Ovary (tissue), 10 donors: ENCODE measurements at places on chromosomes 13 and 19.

DNA sequence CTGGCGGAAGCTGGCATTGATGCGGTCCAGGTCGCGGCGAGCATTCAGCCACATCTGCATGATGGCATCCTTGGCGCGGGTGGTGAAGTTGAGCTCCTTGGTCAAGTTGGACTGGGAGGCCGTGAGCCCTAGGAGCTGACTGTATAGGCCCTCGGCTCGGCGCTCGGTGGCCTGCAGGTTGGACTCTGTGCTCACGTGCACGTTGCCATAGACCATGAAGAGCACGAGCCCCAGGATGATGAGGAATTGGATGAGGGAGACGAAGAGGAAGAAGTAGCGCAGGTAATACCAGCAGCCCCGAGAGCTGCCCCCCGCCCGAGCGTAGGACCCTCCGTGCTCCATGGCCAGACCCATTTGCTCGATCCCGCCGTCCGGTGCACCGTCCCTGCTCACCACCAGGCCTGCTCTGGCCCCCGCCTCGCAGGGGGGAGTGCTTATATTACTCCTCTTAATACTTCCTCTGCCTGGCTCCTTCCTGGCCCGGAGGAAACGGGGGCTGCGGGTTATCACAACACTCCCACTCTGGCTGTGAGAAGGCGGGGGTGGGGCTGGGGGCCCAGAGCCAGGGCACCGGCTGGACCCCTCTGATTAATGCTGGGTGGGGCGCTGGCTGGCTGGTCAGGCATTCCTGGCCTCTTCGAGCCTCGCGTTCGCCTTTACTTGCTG, at the start of gene PLVAP:
TSS of gene PLVAP (minus strand) at position 408 of the 666 bp plus-strand sequence. CDS start at position 354, 54 bp downstream.
- no peak for DNase-seq

GRCh38 chr19:48819366-48819816, 8.6 kb upstream of the BCAT2 start:
- peak; percentile 91 for DNase-seq

GRCh38 chr13:50159607-50160006, 144.4 kb downstream of the KCNRG start:
- no peak for DNase-seq

GRCh38 chr13:29589967-29590366, 5.5 kb downstream of the SLC7A1 start:
- DNase-seq = no peak

DNA sequence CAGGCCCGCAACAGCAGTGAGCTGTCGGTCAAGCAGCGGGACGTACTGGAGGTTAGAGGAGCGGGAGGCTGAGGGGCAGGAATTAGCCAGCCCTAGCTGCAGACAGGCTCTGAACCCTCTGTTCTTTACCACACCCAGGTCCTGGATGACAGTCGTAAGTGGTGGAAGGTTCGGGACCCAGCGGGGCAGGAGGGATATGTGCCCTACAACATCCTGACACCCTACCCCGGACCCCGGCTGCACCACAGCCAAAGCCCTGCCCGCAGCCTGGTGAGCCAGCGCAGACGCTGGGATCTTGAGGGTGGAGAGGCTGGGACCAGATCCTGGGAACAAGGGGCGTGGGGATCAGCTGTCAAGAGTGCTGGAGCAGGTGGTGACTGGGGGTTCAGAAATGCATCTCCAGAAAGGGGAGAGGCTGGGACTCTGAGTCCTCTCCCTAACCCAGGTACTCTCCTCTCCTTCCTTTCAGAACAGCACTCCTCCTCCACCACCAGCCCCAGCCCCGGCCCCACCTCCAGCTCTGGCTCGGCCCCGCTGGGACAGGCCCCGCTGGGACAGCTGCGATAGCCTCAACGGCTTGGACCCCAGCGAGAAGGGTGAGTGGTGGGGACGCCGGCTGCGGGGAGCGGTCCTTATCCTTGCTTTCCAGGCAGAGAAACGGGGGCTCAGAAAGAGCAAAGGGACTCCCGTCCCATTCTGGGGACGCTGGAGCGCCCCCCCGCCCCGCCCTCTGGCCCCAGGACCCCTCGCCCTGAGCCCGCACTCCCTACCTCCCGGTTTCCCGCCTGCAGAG, 10.4 kb downstream of the EPS8L1 start:
- no peak for DNase-seq

- DNase-seq = no peak
Measured at GRCh38 chr13:24118576-24118975, 41.9 kb upstream of the SPATA13 start.

DNA sequence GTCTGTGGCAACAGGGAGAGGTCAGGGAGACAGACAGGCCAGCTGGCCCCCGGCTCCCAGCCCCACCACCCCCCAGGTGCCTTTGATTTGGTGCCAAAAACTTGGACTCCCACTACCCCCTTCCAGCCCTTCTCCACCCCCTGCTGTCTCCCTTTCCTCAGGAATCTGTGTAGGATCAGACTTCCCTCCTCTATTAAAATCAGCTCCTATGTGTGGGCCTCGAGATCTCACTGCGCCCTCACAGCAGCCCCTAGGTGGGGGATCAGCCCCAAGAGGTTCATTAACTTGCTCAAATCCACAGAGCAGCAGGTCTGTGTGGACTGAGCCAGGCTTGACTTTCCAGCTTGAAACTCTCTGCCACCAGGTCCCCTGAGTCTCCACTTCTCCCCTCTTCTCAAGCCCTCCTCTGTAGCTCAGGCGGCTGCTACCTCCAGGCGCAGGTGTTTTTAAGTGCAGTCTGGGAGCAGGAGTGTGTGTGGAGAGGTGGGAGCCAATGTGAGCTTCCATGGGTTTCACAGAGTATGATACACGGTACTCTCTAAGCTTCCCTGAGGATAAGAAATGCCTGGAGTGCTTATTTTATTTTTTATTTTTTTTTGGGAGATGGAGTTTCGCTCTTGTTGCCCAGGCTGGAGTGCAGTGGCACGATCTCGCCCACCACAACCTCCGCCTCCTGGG, 1.7 kb downstream of the GAPDHS start:
- no peak for DNase-seq

GRCh38 chr19:13094771-13095392, 7.8 kb downstream of the LYL1 start:
- no peak for DNase-seq

DNA sequence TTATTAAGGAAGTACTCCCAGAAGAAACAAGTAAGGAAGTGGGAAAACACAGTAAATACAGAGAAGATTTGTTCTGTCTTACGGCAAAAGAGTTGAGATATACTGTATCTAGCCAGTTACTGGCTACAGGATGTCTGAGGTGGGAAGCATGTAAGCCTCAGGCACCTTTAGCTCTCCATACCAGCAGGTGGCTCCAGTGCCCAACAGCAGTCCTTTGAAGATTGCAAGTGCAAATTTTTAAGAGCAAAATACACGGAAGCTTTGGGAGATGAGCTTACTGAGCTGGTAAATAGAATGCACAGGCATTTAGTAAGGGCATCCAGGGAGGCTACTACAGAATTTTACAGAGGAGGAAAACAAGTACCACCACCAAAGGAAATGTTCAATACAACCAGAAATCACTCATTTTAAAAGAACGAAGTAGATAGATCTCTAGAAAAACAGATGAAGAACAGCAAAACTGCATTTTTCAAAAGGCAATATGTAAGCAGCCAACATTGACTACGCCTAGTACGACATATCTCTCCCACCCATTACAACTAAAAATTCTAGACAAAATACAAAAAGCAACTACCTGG, 57.9 kb upstream of the VSTM2B start:
- DNase-seq = no peak

GRCh38 chr19:46866407-46867136, 5.8 kb downstream of the ARHGAP35 start:
- no peak for DNase-seq

GRCh38 chr19:16347706-16348105, 23.1 kb downstream of the KLF2 start:
- no peak for DNase-seq

DNA sequence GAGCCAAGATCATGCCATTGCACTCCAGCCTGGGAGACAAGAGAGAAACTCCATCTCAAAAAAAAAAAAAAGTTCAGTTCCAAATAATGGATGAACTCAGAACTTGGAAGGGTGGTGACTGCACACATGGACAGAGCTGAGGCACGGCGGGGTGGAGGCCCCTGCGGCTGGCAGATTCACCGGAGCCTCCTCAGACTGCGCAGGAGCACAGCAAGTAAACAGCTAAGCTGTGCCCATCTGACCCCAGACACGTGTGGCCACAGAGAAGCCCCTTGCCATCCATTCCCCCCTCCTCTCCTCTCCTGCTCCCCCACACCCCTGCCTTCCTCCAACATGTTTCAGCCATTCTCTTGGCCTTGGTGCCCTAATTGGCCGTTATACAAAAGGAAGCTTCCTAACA, 15.6 kb upstream of the PROZ start:
- DNase-seq = no peak

GRCh38 chr13:80586356-80586755, 245.4 kb upstream of the SPRY2 start:
- no peak for DNase-seq

DNA sequence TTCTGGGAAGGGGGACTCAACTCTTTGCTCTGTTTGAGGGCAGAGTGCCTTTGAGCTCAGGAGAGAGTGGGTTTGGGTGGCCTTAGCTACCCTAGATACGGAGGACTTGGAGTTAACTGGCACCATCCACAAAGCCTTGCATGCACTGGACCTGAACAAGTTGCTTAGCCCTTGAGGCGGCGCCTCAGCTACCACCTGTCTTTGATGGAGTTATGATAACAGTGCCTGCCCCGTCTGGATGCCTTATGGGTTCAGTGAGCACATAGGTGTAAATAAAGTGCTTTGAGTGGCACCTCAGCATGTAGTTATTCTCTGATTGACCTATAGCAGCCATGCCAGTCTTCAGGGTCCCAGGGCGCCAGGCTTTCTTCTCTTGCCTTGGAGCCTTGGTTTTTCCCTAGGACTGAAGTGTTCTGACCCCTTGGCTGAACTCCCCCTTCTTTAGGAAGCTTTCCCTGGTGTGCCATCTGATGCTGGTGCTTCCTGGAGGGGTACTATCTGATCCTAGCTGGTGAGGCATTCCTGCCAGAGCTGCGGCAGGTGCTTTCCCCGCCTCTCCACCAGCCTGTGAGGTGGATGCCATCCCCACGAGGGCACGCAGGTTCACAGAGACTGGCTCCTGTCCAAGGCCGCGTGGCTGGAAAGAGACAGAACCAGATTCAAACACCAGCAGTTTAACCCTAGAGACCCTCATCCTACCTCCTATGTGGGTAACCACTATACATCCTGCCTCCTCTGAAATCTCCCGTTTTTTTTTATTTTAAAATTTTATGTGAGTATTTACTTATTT, 5.8 kb downstream of the BCKDHA start:
- no peak for DNase-seq

DNA sequence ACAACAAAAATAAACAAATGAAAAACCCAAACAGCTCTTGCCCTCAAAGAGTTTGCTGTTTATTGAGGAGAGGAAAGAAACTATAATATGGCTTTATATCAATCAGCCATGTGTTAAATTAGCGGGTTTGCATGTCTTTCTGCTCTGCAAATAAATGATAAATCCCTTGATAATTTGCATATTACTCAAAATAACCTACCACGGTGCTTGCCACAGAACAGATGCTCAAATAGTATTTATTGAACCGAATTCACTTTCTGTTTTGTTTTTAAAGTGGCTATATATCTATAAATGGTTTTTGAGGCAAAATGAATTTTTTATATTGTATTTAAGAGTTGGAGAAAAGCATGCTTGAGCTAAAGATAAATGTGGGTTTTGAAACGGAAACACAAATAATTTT, 428.1 kb downstream of the ITGBL1 start:
- no peak for DNase-seq

GRCh38 chr13:104198801-104199200, 1132.6 kb upstream of the SLC10A2 start:
- no peak for DNase-seq

DNA sequence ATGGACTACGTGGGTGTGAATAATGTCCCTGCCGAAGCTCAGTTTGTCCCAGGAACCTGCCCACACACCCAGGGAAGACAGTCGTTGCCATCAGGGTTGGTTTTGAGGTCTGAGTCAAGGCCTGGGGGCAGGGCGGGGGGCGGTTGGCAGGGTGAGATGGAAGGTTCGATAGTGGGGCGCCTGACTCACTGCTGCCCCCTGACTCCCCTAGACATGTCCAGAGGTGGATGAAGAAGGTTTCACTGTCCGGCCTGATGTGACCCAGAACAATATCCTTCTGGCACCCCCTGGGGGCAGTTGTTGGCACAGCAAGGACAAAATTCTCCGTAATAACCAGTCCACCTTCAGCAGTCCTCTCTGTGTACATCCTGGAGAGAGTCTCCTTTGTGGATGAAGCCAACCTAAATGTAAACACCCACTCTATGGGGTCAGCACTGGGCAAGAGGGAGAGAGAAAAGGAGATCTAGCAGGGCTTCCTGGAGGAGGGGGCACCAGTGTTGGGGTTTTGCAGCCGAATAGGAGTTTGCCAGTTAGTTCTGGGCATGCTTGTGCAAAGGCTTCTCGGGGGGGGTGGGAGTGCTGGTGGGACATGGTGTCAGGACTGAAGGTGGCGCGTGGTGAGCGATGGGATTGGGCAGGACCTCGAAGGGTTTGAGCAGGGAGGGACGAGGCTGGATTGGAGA, 19.6 kb upstream of the B3GNT3 start:
- DNase-seq = no peak

DNA sequence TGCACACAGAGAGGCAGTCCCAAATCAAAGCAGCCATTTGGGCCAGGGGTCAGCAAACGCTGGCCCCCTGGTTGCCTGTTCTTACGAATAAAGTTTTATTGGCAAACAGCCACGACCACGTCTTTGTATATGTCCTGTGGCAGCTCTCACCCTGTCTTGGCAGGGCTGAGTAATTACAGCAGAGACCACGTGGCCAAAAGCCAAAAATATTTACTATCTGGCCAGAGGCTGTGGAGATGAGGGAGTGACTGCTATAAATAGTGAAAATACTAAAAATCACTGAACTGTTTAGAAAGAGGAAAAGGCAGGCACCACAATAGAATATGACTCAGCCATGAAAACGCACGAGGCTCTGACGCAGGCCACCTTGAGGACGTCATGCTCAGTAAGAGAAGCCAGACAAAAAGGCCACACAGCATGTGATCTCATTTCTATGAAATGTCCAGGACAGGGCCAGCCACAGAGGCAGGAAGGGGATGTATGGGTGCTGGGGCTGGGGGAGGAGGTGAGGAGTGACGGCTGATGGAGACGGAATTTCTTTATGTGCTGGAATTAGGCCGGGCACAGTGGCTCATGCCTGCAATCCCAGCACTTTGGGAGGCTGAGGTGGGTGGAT, 29.4 kb downstream of the SMIM24 start:
- DNase-seq = peak; percentile 60
